ENCODE measurements at places on chromosomes 5 and 9. TPM values are rescaled to one million over a fixed set of nuclear protein-coding genes. Genes with fewer than 3 reads are reported as not detected.
A peak's percentile ranks its signal among the peaks of the same experiment; 100 is the strongest.

DNA sequence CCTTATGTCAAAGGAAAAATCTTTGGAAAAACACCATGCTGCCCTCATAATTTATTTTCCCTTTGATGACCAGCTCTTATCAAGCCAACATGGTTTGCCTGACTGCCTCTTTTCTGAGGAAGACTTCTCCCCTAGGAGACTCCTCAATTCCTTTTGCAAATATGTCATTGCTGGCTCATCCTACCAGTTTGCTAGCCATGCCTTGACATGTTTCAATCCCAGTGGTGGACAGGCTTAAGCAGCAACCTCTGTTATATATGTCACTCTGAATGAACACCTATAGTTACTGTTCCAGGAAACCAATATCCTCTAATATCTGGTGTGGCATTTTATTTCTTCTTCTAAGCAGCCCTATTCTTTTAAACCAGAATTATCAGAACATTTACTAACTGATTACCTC is 615.8 kb downstream of the HTR1A start:
- no peaks in the 10 kb centered on the region for H3K27me3 ChIP-seq
- H3K36me3 ChIP-seq: no peaks in the 10 kb centered on the region
- H3K27ac ChIP-seq: no peak overlapping the region
- DNase-seq: no peak
- H3K4me1 ChIP-seq: no peaks in the 10 kb centered on the region
- no peak overlapping the region for H3K4me3 ChIP-seq

Gene SPINK7
- 1.8 TPM for polyA plus RNA-seq

Gene KIF12
- polyA plus RNA-seq: 155 TPM

Gene SLCO4C1
- 9.0 TPM for polyA plus RNA-seq

DNA sequence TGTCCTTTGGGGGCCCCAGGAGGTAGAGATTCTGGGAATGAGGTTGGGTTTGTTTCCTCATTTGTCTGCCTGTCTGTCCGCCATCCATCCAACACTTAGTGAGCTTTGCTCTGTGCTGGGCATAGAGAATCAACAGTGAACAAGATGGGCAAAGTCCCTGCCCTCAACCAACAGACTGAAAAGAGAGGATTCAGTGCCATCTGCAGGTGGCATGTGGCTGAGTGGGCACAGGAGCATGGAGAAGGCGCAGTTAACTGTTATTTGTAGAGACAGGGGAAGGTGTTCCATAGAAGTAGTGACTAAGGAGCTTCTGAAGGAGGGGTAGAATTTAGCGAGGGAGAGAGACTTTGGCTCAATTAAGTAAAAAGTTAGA is 23.1 kb downstream of the POLR1E start:
- no peak overlapping the region for H3K27ac ChIP-seq
- H3K36me3 ChIP-seq: no peaks in the 10 kb centered on the region
- no peak overlapping the region for H3K4me3 ChIP-seq
- H3K4me1 ChIP-seq: no peaks in the 10 kb centered on the region
- no peak for DNase-seq

GRCh38 chr9:98992885-98993569 is 49.3 kb downstream of the COL15A1 start:
- no peaks in the 10 kb centered on the region for H3K36me3 ChIP-seq
- no peak for DNase-seq
- H3K27me3 ChIP-seq: no peaks in the 10 kb centered on the region
- H3K4me1 ChIP-seq: no peaks in the 10 kb centered on the region
- H3K4me3 ChIP-seq: no peak overlapping the region

Gene PROB1
- 1.5 TPM for polyA plus RNA-seq

- H3K4me1 ChIP-seq: no peaks in the 10 kb centered on the region
- H3K27ac ChIP-seq: no peak overlapping the region
- no peaks in the 10 kb centered on the region for H3K27me3 ChIP-seq
Observed at GRCh38 chr5:78221964-78222451, 72.5 kb downstream of the AP3B1 start.

- H3K27ac ChIP-seq: no peak overlapping the region
- peaks cover 11% of the 10 kb centered on the region for H3K4me1 ChIP-seq
- peak overlapping the region; percentile 96 for H3K4me3 ChIP-seq
- no peaks in the 10 kb centered on the region for H3K36me3 ChIP-seq
- no peak for DNase-seq
Observed at GRCh38 chr5:78362220-78362619, 1.8 kb downstream of the SCAMP1 start.

- H3K27ac ChIP-seq: no peak overlapping the region
- H3K4me1 ChIP-seq: no peaks in the 10 kb centered on the region
- peaks cover 6% of the 10 kb centered on the region for H3K36me3 ChIP-seq
- H3K4me3 ChIP-seq: no peak overlapping the region
Observed at GRCh38 chr5:32277798-32278197, 34.9 kb downstream of the MTMR12 start.

DNA sequence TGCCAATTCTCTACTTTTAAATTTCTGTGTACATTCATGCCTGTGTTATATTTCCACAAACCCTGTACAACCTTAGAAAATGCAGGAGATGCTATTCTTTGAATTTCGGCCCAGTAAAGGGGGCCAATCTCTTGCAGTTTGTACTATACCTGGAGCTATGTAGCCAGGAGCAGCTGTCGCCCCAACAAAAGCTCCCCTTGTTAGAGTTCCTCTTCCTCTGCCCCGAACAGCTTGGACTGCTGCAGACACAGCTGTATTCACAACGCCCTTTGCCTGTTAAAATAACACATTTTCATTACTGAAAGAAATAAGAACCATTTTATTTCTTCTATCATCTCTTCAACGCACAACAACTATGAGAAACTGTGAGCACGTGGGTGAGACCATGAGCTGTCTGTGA is 99.2 kb downstream of the GPR21 start:
- no peaks in the 10 kb centered on the region for H3K27me3 ChIP-seq
- no peaks in the 10 kb centered on the region for H3K4me1 ChIP-seq
- DNase-seq: no peak

Data from kidney (tissue), 22 donors.